ENCODE measurements at places on chromosomes 2 and 18.
A peak's percentile ranks its signal among the peaks of the same experiment; 100 is the strongest.

GRCh38 chr2:98736464-98736889 is 5.5 kb upstream of the MGAT4A start:
- no peak for DNase-seq

- DNase-seq = no peak
Measured at GRCh38 chr18:75828379-75828778, 400.9 kb upstream of the SMIM21 start.

DNA sequence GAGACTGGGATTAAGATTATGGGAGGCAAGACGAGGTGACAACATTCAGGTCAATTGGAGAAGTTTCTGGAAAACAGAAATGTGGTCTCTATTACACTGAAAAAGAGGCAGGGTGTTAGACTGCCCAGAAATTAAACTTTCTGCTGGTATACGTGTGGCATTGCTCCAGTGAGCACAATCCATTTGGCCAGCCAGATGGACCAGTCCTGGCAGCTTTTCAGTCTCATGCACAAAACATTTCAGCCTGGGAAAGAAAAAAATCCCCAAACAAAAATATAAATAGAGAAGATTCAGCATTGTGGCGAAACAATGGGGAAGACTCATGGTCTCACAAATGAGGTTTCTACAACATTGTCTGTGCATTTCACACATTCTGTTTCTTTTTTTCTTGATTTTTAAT is 113.9 kb downstream of the HNMT start:
- no peak for DNase-seq

DNA sequence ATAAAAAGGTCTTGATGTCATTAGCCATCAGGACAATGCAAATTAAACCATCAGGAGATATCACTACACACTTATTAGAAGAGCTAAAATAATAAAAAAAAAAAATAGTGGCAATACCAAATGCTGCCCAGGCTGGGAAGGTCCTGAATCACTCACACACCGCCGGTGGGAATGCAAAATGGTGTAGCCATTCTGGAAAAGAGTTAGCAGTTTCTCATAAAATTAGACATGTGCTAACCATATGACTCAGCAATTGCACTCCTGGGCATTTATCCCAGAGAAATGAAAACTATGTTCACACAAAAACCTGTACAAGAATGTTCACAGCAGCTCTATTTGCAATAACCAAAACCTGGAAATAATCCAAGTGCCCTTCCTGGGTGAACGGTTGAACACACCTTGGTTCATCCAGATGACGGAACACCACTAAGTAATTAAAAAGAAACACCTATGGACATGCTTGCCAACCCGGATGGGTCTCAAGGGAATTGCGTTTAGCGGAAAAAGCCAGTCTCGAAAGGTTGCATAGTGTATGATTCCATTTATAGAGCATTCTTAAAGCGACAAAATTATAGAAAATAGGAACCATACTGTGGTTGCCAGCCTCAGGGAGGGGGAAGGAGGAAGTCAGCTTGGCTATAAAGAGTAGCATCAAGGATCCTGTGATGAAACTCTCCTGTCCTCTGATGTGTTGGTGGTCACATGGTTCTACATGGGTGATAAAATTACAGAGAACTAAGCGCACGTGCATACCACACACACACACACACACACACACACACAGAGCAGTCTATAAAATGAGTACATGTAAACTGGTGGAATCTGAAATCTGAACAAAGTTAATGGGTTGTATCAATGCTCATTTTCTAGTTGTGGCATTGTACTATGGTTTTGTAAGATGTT is 4.6 kb downstream of the MBP start:
- DNase-seq = peak; percentile 36

GRCh38 chr2:8794923-8795825 is 42.2 kb downstream of the KIDINS220 start:
- no peak for DNase-seq

GRCh38 chr18:49726675-49726963 is 86.7 kb downstream of the ACAA2 start:
- DNase-seq = no peak

GRCh38 chr2:5519286-5519685 is 172.9 kb upstream of the SOX11 start:
- no peak for DNase-seq

- no peak for DNase-seq
Measured at GRCh38 chr2:135893374-135893794, 17.1 kb upstream of the MCM6 start.

- DNase-seq = no peak
Measured at GRCh38 chr2:177161741-177162460, 50.7 kb upstream of the HNRNPA3 start.

DNA sequence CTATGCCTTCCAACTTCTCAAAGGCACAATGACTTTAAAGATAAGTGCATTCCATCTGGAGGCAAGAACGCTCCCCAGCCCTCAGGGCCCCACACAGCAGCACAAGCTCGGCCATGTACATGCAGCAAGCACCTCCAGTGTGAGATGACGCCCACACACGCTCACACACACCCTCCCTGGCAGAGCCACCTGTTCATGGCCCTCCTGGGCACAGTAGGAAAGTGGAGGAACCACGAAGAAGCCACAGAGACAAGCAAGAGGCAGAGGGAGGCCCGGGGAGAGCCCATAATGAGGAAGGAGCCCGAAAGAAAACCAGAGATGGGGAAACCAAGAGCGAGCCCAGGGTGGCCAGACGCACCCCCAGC is 21.7 kb downstream of the BIN1 start:
- DNase-seq = no peak

DNA sequence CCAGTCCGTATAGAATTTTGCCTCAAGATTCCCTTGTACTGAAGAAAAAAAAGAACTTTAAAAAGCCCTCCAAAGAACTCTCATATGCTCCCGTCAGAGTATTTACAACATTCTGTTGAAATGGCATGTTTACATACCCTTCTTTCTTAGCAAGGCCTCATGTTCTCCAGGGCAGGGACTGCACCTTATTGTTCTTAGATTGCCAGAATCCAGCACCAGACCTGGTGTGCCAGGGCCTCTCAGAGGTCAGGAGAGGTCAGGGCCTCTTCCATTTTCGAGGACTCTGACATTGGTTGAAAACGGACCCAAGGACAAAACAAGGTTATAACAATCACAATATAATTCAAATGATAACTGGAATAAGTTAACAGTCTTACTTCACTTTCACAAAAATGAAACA is 78.2 kb downstream of the TNP1 start:
- no peak for DNase-seq

- no peak for DNase-seq
Measured at GRCh38 chr18:61687317-61687716, 205.5 kb downstream of the RNF152 start.

GRCh38 chr18:34115409-34116081 is 109.2 kb downstream of the NOL4 start:
- no peak for DNase-seq

GRCh38 chr2:150047620-150048222 is 439.7 kb downstream of the RND3 start:
- DNase-seq = no peak

DNA sequence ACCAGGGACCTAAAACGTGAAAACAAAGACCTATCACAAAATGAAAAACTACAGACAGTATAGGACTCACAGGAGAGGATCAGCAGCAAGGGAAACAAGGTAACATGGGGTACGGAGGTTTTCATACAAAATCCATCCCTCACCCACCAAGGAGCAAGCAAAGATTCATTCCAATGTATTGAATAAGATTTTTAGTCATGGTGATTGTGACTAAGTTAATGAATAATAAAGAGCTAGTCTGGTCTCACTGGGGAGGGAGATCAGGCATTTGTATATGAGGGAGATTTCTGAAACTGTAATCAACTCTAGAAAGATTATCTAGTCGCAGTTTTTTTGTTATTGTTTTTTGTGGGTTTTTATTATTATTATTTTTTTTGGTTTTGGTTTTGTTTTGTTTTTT is 336.5 kb upstream of the MMADHC start:
- DNase-seq = no peak

All from NCI-H1048 (cell line).